ENCODE measurements at places on chromosomes 1 and 21.

- 0 out of 2 replicates have a peak, but pooled peaks cover under 1% of the 10 kb centered on the region for H3K4me1 ChIP-seq
- H3K27me3 ChIP-seq, result no peaks in the 10 kb centered on the region
- no peak overlapping the region for H3K27ac ChIP-seq
These were observed 100.2 kb downstream of the DMRTB1 start for GRCh38 chr1:53559391-53559815.

GRCh38 chr1:169110689-169111447, 4.4 kb downstream of the ATP1B1 start:
- DNase-seq, result no peak
- H3K36me3 ChIP-seq, result no peaks in the 10 kb centered on the region
- peaks cover 9% of the 10 kb centered on the region for H3K4me1 ChIP-seq
- H3K27ac ChIP-seq, result no peak overlapping the region
- H3K4me3 ChIP-seq, result no peak overlapping the region
- no peaks in the 10 kb centered on the region for H3K27me3 ChIP-seq

GRCh38 chr1:101587741-101588140, 350.9 kb downstream of the S1PR1 start:
- no peaks in the 10 kb centered on the region for H3K36me3 ChIP-seq
- no peak overlapping the region for H3K27ac ChIP-seq
- H3K4me1 ChIP-seq, result no peaks in the 10 kb centered on the region

DNA sequence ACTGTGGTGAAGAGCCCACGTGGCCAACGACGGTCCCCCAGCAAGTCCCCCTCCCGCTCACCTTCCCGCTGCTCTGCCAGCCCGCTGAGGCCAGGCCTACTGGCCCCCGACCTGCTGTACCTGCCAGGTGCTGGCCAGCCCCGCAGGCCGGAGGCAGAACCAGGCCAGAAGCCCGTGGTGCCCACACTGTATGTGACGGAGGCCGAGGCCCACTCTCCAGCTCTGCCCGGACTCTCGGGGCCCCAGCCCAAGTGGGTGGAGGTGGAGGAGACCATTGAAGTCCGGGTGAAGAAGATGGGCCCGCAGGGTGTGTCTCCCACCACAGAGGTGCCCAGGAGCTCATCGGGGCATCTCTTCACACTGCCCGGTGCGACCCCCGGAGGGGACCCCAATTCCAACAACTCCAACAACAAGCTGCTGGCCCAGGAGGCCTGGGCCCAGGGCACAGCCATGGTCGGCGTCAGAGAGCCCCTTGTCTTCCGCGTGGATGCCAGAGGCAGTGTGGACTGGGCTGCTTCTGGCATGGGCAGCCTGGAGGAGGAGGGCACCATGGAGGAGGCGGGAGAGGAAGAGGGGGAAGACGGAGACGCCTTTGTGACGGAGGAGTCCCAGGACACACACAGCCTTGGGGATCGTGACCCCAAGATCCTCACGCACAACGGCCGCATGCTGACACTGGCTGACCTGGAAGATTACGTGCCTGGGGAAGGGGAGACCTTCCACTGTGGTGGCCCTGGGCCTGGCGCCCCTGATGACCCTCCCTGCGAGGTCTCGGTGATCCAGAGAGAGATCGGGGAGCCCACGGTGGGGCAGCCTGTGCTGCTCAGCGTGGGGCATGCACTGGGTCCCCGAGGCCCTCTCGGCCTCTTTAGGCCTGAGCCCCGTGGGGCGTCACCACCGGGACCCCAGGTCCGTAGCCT, 46.8 kb downstream of the TRIM11 start:
- no peaks in the 10 kb centered on the region for H3K4me1 ChIP-seq
- H3K27me3 ChIP-seq, result no peaks in the 10 kb centered on the region
- H3K4me3 ChIP-seq, result no peak overlapping the region

DNA sequence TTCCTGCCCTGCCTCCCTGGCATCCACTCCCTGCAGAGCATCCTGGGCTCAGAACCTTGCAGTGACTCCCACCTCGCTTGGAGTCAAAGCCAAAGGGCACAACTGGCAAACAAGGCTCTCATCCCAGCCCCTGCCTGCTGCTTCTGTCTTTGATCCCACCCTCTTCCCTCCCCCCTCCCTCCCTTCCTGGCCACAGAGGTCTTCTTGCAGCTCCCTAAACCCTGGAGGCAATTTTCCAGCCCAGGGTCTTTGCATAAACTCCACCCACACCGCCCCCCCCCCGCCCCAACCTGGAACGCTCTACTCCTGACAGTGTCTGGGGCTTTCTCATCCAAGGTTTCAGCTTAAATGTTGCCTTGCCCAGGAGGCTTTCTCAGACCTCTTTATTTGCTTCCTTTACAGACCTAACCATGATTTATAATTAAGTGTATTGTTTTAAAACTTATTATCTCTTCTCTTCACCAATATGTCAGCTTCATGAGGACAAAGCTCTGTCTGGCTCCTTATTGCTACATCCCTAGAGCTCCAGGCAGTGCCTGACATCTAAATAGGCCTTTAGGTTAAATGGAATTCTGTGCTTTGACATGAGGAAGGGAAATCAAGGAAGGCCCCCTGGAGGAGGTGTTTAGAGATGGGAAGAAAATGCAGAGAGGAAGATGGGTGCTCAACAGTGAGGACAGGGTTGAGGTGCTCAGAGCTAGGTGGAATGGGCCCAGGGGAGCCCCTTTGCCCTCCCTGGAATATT, 37.7 kb upstream of the PADI1 start:
- H3K4me3 ChIP-seq, result no peak overlapping the region
- no peak overlapping the region for H3K27ac ChIP-seq
- no peak for DNase-seq
- H3K36me3 ChIP-seq, result no peaks in the 10 kb centered on the region

All from MM.1S (cell line).